Activated effector memory CD4-positive, alpha-beta T cell treated with Interleukin-2 at 50 U/mL for 16 hours (primary cell): ENCODE measurements at places on chromosomes 4 and X.

DNA sequence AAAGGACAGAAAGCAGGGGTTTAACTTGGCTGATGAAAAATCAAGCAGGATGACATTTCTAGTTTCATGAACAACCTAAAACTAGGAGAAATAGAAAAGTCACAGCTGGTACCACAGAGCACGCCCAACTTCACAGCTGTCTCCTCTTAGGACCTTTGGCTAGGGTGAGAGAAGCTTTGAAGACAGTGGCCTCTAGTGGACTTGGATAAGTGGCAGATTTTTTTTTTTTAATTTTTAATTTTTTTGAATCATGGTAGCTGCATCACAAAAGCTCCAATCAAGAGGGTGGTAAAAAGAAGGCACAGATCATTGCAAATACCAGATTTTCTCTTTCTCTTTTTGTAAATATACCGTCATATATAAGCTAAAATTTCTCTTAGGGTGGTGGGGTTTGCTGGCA lies 20.2 kb upstream of the MAP3K15 start:
- no peak for DNase-seq

- no peak for DNase-seq
These were observed 76.4 kb upstream of the MBNL3 start for GRCh38 chrX:132565273-132565672.

- DNase-seq, result no peak
These were observed 11.3 kb upstream of the PCYT1B start for GRCh38 chrX:24658421-24658820.

GRCh38 chr4:140703463-140703862 lies 52.7 kb downstream of the TBC1D9 start:
- no peak for DNase-seq

- DNase-seq, result no peak
These were observed at the start of gene SLC4A4 for GRCh38 chr4:71338846-71339593. SLC4A4 (plus strand) TSS chr4:71339020.

- DNase-seq, result no peak
These were observed 60.5 kb upstream of the C1GALT1C1 start for GRCh38 chrX:120690344-120690743.

- DNase-seq, result no peak
These were observed 26.3 kb upstream of the PDS5A start for GRCh38 chr4:40003986-40004385.

GRCh38 chrX:129462707-129463106 lies 60.6 kb downstream of the SMARCA1 start:
- DNase-seq, result no peak

DNA sequence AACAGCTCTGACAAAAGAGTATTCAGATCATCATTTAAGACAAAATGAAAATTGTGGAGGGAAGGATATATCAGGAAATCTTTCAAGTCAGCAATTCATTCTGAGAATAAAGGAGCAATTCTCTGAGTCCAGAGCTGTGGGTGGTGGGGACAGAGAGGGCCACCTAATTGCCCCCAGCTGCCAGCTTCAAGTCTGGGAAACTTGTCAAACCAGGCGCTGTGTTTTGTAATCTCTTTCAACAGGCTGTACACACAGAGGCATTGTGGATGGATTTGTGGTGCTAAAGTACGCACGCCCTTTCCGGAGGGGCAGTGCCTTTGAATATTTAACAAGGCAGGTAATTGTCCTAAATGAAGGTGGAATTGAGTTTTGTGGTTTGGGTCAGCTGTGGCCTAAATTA lies 591.1 kb upstream of the BOD1L1 start:
- no peak for DNase-seq
